ENCODE measurements at places on chromosomes 3 and 15.

- no peaks in the 10 kb centered on the region for H3K27me3 ChIP-seq
- H3K36me3 ChIP-seq, result no peaks in the 10 kb centered on the region
- no peak for DNase-seq
These were observed 16.1 kb downstream of the FGF7 start for GRCh38 chr15:49438962-49439631.

GRCh38 chr3:15055019-15055557 lies 10.0 kb downstream of the MRPS25 start:
- peak overlapping the region; percentile 89 for H3K27ac ChIP-seq
- peaks cover 19% of the 10 kb centered on the region for H3K36me3 ChIP-seq
- H3K27me3 ChIP-seq, result no peaks in the 10 kb centered on the region
- H3K4me3 ChIP-seq, result peak overlapping the region; percentile 68

- H3K27ac ChIP-seq, result no peak overlapping the region
- H3K36me3 ChIP-seq, result peaks cover 18% of the 10 kb centered on the region
- peaks cover 4% of the 10 kb centered on the region for H3K4me1 ChIP-seq
- no peaks in the 10 kb centered on the region for H3K27me3 ChIP-seq
- no peak overlapping the region for H3K4me3 ChIP-seq
These were observed 31.5 kb upstream of the LDHAL6B start for GRCh38 chr15:59174835-59175831.

- H3K27me3 ChIP-seq, result peaks cover 4% of the 10 kb centered on the region
- H3K4me1 ChIP-seq, result no peaks in the 10 kb centered on the region
- H3K36me3 ChIP-seq, result peaks cover 2% of the 10 kb centered on the region
- DNase-seq, result no peak
- H3K27ac ChIP-seq, result no peak overlapping the region
- no peak overlapping the region for H3K4me3 ChIP-seq
These were observed 26.6 kb downstream of the GP9 start for GRCh38 chr3:129087138-129087702.

- peaks cover 7% of the 10 kb centered on the region for H3K27me3 ChIP-seq
- no peak overlapping the region for H3K4me3 ChIP-seq
- no peaks in the 10 kb centered on the region for H3K36me3 ChIP-seq
- no peak overlapping the region for H3K27ac ChIP-seq
These were observed 83.2 kb downstream of the RAB11A start for GRCh38 chr15:65952391-65953053.

DNA sequence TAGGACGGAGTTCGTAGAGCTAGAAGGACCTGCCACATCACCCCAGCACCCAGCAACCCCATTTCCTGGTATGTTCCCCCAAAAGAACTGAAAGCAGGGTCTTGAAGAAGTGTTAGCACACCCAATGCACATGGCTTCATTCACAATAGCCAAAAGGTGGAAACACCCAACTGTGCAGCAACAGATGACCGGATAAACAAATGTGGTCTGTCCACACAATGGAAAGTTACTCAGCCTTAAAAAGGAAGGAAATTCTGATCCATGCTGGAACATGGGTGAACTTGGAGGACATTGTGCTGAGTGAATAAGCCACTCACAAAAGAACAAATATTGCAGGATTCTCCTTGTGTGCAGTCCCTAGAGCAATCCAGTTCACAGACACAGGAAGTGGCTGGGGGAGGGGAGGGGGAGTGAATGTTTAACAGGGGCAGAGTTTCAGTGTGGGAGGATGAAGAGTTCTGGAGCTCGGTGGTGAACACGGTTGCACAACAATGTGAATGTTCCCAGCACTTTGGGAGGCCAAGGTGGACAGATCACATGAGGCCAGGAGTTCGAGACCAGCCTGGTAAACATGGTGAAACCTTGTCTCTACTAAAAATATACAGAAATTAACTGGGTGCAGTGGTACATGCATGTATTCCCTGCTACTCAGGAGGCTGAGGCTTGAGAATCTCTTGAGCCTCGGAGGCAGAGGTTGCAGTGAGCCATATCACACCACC lies 157.5 kb downstream of the NUP210 start:
- H3K27ac ChIP-seq, result no peak overlapping the region
- DNase-seq, result no peak
- peaks cover 17% of the 10 kb centered on the region for H3K27me3 ChIP-seq
- H3K4me1 ChIP-seq, result peaks cover 6% of the 10 kb centered on the region

DNA sequence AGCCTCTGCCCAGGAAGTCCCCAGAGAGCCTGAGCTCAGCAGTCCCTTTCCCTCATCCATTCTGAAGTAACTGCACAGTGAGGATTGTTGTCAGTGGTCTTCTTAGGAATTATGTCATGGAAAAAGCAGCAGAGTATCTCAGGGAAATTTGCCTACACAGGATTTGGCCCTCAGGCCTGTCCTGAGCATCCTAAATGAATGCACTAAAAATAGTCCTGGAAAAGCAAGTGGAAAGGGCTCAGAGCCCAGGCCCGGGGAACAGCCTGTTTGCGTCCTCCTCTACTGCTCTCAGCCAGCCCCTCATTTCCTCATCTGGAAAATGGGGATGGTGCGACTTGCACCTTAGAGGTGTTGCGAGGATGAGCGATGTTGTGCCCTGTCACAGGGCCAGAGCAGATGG lies 21.6 kb downstream of the LYSMD4 start:
- no peaks in the 10 kb centered on the region for H3K27me3 ChIP-seq
- H3K36me3 ChIP-seq, result peaks cover 32% of the 10 kb centered on the region
- peaks cover 10% of the 10 kb centered on the region for H3K4me1 ChIP-seq
- DNase-seq, result no peak
- no peak overlapping the region for H3K4me3 ChIP-seq
- H3K27ac ChIP-seq, result peak overlapping the region; percentile 47

DNA sequence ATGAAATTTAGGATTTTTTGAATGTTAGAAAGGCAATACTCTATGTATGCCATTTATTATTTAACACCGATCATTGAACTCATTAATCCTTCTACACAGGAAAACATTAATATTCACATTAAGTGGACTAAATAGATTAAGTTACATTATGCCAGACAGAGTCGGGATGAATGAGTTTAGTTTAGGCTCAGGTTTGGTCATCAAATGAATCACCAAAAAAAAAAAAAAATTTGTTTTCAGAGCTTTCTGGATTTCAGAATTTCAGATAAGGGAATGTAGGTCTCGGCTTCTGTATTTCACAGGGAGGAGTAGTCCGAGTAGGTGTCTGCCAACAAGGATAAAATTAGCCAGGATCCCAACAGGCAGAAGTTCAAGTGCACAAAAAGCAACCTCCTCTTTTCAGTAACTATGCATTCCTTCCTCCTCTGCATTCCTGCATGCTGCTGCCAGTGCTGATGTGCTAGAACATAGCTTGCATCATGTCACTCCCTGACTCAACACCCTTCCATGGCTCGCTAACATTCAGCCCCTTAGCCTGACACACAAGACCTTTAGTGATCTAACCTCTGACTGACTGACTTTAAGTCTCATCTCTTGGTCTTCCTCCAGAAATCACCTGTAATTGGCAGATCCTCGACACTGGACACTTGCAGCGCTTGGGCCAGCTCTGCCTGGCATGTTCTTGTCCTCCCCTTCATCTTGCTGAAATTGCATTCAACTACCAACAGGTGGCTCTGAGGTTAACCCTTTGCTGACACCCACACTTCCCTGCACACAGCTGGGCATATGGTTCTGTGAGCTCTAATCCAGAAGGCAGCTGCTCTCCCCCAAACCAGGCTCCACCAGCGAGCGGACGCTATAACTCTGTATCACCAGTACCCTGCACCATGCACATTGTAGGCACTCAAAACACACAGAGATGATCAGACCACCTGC lies 145.4 kb upstream of the PROK2 start:
- H3K4me1 ChIP-seq, result peaks cover 13% of the 10 kb centered on the region
- H3K4me3 ChIP-seq, result no peak overlapping the region
- H3K36me3 ChIP-seq, result no peaks in the 10 kb centered on the region
- no peak for DNase-seq
- no peak overlapping the region for H3K27ac ChIP-seq

- peaks cover 15% of the 10 kb centered on the region for H3K4me1 ChIP-seq
- DNase-seq, result no peak
- no peak overlapping the region for H3K27ac ChIP-seq
- H3K27me3 ChIP-seq, result peaks cover 21% of the 10 kb centered on the region
- no peak overlapping the region for H3K4me3 ChIP-seq
These were observed 12.3 kb downstream of the ANPEP start for GRCh38 chr15:89802231-89802928.

- DNase-seq, result no peak
- H3K27me3 ChIP-seq, result peaks cover 23% of the 10 kb centered on the region
- H3K4me1 ChIP-seq, result peaks cover 19% of the 10 kb centered on the region
- H3K27ac ChIP-seq, result no peak overlapping the region
- H3K4me3 ChIP-seq, result no peak overlapping the region
These were observed 1.2 kb upstream of the MAP1A start for GRCh38 chr15:43516185-43516584.

DNA sequence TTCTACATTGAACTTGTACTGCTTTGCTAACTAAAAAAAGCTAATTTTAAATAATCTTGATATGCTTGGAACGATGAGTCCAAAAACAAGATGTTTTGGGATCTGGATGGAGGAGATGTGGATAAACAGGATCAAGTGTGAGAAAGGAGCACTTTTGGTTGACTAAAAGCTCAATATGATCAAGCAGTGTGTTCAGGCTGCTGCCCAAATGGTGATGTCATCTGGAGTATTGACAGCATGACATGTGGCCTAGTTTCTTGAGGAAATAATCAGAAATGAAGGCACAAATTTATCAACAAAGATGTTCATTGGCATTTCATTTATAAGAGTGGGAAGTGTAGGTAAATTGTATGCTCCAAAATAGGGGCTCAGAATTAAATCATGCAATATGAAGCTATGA lies 161.2 kb downstream of the SOX2 start:
- H3K36me3 ChIP-seq, result no peaks in the 10 kb centered on the region
- no peak for DNase-seq
- H3K4me1 ChIP-seq, result no peaks in the 10 kb centered on the region
- H3K27ac ChIP-seq, result no peak overlapping the region
- peaks cover 3% of the 10 kb centered on the region for H3K27me3 ChIP-seq

DNA sequence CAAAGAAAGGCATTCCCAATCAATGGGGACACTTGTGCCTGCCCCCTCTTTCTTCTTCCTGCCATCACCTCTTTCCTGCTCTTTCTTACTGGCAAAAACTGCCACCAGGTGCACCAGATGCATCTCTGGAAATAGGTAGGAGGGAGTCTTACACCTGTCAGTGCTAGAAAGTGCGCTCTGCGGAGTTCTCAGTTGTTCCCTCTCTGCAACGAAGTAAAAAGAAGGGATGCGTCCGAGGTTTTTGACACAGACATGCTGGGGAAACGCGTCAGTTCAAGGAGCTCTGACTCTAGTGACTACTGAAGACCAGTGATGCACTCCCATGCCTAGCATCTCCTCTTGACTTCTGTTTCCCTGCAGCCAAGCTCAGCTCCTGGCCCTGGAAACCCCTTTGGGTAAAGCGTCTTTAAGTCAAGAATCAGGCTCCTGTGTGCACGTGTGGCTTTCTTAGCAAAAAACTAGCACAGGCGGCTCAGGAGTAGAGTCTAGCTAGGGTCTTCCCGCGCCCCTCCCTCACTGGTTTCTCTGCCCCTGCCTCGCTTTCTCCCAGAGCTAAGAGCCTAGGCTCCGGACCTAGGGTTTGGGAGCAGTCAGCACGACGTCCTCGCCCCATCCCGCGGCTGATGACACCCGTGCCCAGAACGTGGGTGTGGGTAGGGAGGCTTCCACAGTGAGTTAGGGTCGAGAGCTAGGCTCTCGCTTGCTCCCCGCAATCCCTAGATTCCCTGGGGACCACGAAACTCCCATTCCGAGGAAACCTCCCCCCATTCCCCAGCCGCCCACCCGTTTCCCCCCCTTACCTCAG lies 564 bp upstream of the GRM7 start:
- H3K27ac ChIP-seq, result no peak overlapping the region
- H3K4me1 ChIP-seq, result no peaks in the 10 kb centered on the region
- peaks cover 17% of the 10 kb centered on the region for H3K27me3 ChIP-seq
- H3K36me3 ChIP-seq, result peaks cover 3% of the 10 kb centered on the region

DNA sequence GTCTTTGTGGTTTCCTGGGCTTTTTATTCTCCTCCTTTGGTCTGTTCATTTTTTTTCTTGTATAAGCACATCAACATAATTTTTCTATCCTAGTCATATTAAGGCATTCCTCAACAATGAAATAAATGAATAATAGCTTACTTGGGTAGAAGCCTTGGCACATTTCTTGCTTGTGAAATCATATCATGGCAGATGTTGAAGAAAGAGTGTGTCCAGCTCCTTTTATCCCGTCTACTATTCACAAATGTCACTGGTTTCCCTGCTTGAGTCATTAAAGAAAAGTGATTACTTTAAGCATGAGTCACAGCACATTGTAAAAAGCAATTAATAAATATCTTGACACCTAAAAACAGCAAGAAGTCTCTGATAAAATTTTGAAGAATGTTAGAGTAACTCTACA lies 42.1 kb downstream of the MINAR1 start:
- no peak overlapping the region for H3K27ac ChIP-seq
- DNase-seq, result no peak
- no peak overlapping the region for H3K4me3 ChIP-seq
- H3K4me1 ChIP-seq, result no peaks in the 10 kb centered on the region

- peaks cover 3% of the 10 kb centered on the region for H3K27me3 ChIP-seq
- H3K4me3 ChIP-seq, result no peak overlapping the region
- H3K36me3 ChIP-seq, result no peaks in the 10 kb centered on the region
- no peak for DNase-seq
These were observed 55.3 kb downstream of the LINGO1 start for GRCh38 chr15:77577366-77577950.

- DNase-seq, result no peak
- no peak overlapping the region for H3K4me3 ChIP-seq
- no peaks in the 10 kb centered on the region for H3K27me3 ChIP-seq
- peaks cover 41% of the 10 kb centered on the region for H3K4me1 ChIP-seq
- H3K36me3 ChIP-seq, result peaks cover 11% of the 10 kb centered on the region
These were observed 53.2 kb downstream of the MEF2A start for GRCh38 chr15:99618941-99619411.

DNA sequence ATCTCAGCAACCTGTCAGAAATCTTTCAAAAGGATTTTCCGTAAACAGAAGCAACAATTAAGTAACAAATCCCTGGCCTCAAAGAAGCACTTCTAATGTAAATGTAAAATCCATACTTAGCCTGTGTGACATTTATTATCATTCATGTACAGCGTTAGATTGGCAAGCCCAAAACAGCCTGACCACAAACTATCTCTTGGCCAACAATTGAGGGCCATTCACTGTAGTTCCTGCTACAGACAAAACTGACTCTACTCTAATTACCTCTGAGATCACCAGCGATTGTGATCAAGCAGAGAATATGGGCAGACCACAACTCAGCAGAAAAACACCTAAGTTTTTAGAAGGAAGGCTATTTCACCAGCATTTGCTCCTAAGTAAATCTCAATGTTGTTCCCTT lies 9.2 kb downstream of the SHQ1 start:
- no peaks in the 10 kb centered on the region for H3K27me3 ChIP-seq
- H3K27ac ChIP-seq, result no peak overlapping the region
- no peaks in the 10 kb centered on the region for H3K4me1 ChIP-seq
- no peak for DNase-seq
- no peak overlapping the region for H3K4me3 ChIP-seq
